ENCODE measurements at places on chromosomes 12 and 14.

DNA sequence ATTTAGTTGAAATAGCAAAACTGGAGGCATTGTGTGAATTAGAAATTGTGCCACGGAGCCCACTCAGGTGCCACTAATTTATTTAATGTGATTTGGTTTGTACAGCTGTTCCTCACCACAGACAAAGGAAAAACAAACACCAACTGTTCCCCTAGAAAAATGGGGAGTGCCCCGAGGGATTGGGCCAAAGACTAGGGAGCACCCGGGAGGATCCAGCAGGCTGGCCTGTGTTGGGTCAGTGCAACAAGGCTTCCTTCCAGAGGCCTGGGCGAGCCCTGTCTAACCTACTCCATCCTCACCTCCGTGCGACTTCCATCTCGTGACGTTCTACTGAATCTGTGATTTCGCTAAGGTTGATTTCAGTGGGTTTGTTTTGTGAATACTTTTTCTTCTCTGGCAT lies 206.2 kb downstream of the CHST11 start:
- DNase-seq, result no peak

- no peak for DNase-seq
These were observed 1.4 kb downstream of the NFYB start for GRCh38 chr12:104136577-104136976.

- DNase-seq, result no peak
These were observed 43.2 kb downstream of the GALNT4 start for GRCh38 chr12:89481213-89481914.

DNA sequence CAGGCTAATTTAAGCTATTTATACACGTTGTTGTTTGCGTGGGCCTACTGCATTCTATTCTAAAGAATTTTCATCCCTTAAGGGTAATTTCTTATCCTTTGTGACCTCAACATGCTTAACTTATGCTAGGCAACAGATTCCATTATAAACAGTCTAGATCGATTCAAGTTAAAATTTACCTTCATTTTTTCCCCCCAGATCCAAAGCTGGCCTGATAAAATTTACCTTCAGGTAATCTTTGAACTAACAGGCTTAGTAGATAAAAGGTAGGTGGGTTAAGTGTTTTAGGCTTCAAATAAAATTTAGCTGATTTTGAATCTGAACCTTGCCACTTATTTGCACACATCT lies 389 bp upstream of the CCNB1IP1 start:
- DNase-seq, result no peak

DNA sequence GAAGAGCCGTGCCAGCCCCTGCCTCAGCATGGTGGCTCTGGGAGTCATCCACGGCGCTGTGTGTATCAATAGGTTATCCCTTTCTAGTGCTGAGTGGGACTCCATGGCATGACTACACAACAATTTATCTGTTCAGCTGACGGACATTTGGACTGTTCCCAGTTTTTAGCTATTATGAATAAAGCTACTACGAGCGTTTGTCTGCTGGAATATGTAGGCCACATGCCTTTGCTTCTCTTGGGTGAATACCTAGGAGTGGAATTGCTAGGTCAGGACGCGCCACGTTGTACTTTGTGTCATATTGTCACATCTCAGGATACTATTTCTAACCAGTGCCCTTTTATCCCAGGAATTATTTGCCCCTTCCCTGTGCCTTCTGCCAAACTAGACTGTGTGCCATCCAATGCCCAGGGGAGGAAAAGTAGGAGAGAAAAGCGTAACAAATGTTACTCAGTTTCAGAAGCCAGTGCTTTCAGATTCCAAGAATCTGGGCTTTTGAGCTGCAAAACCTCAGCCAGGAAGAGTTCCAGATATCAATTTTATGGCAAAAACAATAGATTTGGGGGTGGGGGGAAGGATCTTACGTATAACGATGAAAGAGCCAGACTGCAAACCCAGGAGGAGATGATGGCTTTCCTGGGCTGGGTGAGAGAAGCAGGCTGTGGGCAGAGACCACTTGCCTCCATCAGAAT lies 62.5 kb upstream of the NCOR2 start:
- no peak for DNase-seq
